ENCODE measurements at places on chromosomes 12 and 14.

DNA sequence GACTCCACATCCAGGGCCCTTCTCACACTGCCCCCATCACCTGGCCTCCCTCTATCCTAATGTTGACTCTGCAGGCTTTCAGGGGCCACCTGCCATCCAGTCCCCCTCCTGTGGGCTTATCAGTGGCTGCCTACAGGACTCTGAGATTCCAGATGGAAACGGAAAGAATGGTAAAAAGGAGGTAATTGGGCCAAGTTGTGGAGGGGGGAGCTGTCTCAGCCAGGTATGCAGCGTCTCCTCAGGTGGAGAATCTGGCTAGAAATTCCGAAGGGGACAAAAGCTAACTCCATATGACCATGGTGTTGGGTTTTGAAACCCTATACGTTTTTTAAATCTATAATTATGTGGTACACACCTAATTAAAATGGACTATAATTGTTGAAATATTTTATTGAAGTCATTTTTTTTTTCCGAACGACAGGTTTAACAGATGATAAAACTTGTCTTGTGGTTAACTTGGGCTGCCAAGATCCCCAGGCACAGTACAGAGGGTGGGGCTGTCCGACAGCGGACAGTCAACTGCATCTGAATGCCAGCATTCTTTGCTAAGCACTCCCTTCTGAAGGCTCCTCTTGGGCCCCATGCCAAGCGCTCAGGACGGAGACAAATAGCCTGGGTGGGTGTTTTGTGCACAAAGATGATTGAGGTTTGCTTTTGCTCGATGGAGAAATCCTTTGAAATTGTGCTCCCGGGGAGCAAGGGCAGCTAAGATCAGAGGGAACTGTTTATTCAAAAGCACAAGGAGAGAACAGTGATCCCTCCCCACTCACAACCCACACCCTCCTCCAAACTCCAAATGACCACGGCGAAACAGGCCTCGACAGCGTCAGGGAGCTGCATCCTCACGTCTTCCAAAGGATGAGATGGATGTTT, 365.6 kb downstream of the BCL11B start:
- DNase-seq, result no peak

DNA sequence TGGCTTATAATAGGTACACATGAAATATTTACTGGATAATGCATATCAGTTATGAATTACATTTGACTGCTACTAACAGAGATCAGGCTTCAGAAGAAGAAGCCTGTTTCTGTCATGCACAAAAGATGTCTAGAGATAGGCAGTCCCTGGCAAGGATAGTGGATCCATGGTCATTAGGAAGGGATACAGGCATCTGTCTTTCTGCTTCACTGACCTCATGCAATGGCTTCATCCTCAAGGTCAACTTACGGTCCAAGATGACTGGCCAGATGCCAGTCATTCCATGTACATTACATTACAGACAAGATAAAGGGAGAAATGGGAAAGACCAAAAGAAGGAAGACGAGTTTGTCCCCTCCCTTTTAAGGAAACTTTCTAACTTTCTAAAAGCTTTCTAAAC, 94.0 kb downstream of the NUAK1 start:
- DNase-seq, result no peak

DNA sequence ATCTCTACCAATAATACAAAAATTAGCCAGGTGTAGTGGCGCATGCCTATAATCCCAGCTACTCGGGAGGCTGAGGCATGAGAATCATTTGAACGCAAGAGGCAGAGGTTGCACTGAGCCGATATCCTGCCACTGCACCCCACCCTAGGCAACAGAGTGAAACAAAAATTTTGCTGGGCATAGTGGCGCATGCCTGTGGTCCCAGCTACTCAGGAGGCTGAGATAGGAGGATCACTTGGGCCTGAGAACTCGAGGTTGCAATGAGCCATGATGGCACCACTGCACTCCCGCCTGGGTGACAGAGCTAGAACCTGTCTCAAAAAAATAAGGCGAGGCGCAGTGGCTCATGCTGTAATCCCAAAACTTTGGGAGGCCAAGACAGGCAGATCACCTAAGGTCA, 9.5 kb downstream of the ATXN2 start:
- DNase-seq, result no peak

DNA sequence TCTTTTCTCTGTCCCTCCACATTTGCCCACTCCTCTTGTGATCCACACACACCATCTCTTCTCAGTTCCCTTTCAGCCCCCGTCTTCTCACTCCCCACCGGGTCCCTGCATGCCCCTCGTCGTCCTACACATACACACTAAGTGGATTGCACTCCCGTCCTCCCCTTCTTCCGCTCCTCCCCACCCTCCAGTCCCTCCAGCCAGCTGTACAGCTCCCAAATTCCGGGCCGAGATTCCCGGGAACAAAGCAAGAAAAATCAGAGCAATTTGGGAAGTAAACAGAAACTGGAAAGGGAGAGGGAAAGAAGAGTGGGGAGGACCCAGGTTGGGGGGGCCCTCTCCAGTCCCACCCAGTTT, 282 bp upstream of the IGFBP6 start:
- DNase-seq, result no peak

- no peak for DNase-seq
These were observed 48.1 kb downstream of the PTPN11 start for GRCh38 chr12:112466835-112467234.

DNA sequence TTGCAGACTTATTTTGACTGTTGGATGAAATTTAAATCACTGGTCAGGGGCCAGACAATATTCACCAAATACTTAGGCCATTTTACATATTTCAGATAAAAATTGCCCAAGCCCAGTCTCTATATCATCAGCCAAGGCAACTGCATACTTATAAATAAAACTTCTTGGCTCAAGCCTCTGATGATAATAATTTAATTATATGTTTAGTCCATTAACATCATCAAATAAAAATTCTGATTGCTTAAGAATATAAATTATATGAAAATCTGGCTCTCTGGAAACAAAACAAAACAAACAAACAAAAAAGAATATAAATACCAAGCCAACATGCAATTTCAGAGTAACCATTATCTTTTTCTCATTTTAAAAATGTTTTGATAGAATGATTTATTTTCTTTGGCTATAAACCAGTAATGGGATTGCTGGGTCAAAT, 165.2 kb downstream of the BTG1 start:
- no peak for DNase-seq

DNA sequence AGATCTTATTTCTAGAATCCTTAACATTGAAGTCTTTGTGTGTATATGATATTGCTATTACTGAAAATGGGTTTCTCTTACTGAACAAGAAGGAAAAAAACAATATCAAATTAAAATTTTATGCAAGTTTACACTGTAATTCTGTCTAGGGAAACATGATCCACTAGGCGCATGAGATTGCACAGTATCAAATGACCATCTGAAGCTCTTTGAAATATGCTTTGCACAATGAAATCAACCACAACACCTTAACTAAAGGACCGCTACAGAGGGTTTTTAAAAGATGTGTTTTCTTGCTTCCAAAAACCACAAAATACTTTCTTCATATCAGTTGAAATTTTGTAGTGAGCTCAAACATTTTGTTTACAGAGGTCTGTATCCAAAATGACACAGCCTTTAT, 15.1 kb upstream of the KERA start:
- DNase-seq, result no peak

GRCh38 chr14:30277268-30277667, 281.7 kb upstream of the G2E3 start:
- no peak for DNase-seq

DNA sequence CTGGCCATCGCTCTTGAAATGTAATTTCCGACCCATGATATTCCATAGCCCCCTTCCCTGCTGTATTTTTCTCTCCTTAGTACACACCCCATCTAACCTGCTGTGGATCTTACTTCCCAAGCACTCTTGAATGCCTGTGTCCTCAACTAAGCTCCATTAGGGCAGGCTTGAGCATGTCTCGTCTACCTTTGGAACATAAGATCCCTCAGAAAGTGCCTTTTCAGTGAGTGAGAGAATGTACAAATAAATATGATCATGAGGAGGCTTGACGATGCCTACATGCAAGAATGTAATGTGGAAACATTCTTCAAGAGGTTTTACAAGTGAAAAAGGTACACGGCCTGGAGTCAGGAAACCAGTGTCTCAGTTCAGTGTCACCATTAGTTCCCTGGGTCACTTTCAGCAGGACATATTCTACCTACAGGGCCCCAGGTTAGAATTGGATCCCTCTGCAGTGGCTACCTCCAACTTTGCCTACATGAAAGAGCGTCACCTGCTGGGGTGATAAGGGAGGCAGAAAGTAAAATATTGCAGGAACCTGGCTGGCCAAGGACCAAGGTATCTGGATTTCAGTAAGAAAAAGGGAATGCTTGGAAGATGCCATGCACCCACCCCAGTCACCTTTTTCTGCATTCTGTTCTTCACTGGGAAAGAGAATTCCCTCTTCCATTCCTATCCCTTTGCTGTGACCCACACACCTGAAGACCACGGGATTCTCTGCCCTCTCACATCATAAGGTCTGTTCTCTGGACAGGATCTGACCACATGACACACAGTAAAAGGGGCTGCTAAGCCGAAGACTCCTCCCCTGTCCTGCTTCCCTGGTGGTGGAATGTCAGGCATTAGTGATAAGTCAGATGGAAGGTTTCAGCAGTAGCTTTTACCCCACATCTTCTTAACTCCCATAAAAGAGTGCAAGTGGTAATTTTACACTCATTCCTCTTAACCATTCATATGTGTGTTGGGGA, 24.6 kb upstream of the SERPINA1 start:
- DNase-seq, result no peak
